ENCODE measurements at places on chromosomes 7 and 10.

- peak; percentile 69 for DNase-seq
Observed at GRCh38 chr7:18505870-18506460, 10.4 kb downstream of the HDAC9 start.

GRCh38 chr7:130956417-130957136 is 222.6 kb upstream of the KLF14 start:
- DNase-seq: no peak

- no peak for DNase-seq
Observed at GRCh38 chr7:134366481-134366880, 49.8 kb upstream of the SLC35B4 start.

DNA sequence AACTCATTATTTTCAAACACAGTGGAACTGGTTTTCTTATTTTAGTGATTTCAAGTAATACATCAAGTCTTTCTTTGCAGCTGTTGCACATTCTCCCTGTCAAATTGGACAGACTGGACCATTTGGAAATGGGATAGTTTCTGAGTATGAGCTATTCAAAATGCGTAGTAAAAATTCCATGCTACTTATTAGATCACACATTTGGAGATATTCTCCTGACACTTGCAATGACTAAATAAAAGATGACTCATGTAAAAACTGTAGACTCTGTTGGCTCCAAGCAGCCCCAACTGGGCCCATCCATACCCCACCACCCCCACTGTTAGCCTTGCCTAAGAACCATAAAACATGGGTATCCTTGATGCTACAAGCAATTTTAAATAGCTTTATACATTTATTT is 25.9 kb upstream of the BICC1 start:
- DNase-seq: no peak

DNA sequence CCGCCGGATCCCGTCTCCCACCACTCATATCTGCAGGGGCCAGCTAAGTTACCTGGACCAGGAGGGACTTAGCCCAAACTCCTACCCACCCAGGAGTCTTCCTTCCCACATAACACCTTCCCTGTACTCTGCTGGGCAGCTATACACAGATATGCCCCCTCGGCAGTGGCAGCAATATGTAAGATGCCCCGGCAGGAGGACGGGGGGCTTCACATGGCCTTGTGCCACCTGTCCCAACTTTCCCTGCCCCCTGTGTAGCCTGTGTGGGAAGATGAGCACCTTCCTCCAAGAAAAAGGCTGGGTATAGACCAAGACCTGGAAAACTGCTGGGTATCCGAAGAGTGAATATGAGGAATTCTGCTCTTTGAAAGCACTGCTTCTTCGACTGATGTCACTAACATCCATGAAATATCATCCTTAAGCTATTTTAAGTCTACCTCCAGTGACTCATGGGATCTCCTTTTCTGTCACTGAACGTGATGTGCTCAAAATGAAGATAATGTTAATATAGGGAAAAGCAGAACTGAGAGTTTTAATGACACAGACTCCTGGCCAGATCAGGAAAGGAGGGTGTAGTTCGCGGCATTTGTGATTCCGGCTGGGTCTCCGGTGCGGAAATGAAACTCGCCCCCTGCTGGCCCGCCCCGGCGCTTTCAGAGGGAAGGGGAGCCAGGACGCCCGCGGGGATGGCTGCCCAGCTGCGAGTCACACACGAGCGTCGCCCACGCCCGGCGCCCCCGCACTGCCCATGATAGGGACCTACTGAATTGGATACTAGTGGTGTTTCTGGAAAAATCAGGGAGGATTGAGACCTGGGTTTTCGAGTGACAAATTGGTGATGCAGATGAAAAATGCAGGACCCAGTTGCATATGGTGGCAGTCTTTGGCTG is 256.9 kb upstream of the NFE2L3 start:
- peak; percentile 90 for DNase-seq

- no peak for DNase-seq
Observed at GRCh38 chr10:36391405-36391804, 734.0 kb upstream of the ANKRD30A start.

GRCh38 chr7:44080118-44080517 is 2.2 kb downstream of the POLM start:
- DNase-seq: no peak

DNA sequence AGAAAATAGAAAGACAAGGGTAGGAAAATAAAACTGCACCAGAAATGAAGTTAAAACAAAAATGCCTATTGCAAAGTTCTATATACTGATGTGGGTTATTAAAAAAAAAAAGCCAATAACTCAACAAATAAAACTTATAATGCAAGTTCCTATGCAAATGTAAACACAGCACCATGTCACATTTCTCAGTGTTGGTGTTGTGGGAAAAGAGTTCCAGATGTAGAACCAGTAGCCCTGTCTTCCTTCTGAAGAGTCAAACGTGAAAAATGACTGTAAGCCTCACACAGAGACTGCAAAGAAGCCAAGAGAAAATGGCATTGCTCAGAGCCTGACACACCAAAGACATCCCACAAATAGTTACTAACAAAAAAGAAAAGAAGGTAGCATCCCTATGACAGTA is 10.1 kb downstream of the PON2 start:
- no peak for DNase-seq

GRCh38 chr10:101453791-101454718 is 100.1 kb downstream of the BTRC start:
- DNase-seq: no peak

DNA sequence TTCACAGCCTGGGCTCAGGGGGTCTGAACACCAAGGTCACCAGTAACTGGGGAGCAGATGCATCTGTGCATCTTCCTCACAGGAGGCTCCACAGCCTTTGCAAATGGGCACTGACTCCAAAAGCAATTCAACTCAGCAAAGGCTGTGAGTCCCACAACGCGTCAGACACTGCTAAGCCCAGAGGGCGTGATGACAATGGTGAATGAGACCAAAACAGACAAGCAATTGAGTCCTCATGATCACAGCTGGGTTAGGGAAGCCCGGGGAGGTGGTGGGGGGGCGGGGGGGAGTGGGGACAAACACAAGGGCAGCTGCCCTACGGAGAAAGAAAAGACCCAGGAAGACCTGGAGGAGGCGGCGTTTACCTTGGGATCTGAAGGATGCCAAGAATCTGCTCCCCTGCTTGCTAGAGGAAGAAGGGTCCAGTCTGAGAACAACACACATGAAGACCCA is 61.6 kb upstream of the RNF32 start:
- DNase-seq: no peak

GRCh38 chr7:2046581-2047565 is 185.9 kb downstream of the MAD1L1 start:
- no peak for DNase-seq

DNA sequence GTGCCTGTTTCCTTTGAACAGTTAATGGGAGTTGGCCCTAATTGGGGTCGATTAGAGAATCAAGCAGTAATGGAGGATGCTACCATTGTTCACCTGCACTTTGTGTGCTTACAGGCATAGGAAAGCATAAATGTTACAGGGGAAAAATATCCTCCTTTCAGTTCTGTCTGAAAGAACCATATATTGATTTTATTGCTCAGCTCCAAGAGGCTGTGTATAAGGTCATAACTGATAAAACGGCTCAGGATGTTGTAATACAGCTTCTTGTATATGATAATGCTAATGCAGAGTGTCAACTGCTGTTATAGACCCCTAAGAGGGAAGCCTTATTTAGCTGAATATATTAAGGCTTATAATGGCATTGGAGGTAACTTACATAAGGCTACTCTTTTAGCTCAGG is 32.9 kb upstream of the AKR1C2 start:
- no peak for DNase-seq

- peak; percentile 58 for DNase-seq
Observed at GRCh38 chr10:93742633-93743349, 14.9 kb upstream of the LGI1 start.

- no peak for DNase-seq
Observed at GRCh38 chr7:138919911-138920310, 61.3 kb downstream of the KIAA1549 start.

- DNase-seq: no peak
Observed at GRCh38 chr10:92274071-92274470, 16.8 kb downstream of the CPEB3 start.

All from RPMI8226 (cell line).